ENCODE measurements at places on chromosomes 7 and 10.

- DNase-seq = no peak
Measured at GRCh38 chr7:23405240-23405618, 65.1 kb downstream of the IGF2BP3 start.

DNA sequence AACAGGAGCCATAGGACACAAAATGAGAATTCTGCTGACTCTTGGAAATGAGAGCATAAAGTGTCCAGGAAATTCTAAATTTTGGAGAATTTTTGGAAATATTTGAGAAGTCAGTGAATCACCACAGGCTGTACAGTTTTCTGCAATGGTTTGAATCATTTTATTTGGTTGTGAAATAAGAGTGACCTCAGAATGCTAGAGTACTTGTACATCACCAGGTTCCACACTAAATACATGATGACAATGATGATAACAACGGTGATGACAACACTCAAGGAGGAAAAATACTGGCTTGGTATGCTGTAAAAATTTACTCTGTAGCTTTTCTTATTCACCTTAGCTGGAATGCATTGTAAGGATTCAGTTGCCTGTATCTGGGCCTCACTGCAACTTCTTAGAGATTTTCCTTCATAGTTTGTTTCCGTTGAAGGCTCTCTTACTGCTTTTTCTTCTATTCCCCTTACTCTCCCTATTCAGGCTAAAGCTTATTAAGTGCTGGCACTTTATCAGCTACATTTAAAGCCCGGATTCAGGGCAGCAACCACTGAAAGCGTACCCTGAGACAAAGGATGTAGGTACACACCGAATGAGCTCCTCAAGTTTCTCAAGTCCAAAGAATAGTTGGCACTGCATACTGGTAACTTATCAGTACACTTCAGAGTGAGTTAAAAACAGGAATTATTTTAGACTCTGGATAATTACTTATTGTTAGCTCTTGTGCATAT, 30.2 kb upstream of the NME8 start:
- no peak for DNase-seq

DNA sequence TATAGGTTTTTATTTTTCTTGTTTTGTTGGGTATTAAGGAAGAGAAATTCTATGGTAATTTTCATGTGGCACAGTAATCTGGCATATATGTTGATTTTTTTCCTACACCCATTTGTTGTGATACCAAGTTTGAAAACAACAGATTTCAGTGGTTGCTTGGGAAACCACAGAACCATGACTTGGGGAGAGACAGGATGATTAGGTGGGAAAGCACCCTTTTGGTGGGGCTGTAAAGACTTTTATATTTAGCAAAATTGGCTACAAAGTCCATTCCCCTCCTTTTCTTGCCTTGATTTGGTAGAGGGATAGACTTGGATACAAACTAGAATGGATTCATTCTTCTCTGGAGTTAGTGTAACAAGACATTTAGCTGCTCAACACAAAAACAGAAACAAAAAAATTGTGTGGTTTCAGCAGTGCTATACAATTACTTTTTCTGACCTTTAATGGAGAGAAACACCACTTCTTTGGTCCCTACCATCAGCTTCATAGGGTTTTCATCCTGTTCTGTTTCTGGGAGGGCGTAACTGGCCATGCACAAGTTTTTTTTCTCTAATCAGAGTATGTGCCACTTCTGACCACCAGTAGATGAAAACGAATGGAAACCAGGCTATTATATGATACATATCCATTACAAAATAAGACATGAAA, 52.7 kb downstream of the FIGNL1 start:
- no peak for DNase-seq

DNA sequence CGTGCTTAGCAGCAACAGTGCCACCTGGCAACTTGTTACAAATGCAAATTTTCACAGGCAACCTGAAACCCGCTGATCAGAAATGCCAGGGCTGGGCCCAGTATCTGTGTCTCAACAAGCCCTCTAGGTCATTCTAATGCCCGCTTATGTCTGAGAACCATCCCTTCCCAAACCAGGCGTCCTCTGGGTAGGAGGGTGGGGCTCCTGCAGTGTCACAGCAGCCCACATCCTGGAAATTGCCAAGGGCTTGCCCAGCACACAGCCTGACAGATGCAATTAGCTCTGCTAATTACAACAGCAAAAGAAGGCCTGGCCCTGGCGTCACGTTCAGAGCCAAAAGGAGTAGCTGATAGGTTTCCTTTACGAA, 15.9 kb downstream of the ITPRIP start:
- DNase-seq = no peak

Measured in stimulated activated CD8-positive, alpha-beta memory T cell treated with anti-CD3 and anti-CD28 coated beads, Interleukin-15, amount 100 ng/mL, for 24 hours (primary cell).